Prostate gland (tissue), 2 donors: ENCODE measurements at places on chromosomes 16 and 17. TPM values are rescaled to one million over a fixed set of nuclear protein-coding genes. Genes with fewer than 3 reads are reported as not detected.

Gene C16orf96
- 3.8 TPM for total RNA-seq

Gene NGFR
- 34.4 TPM for total RNA-seq

Gene HAPSTR1
- total RNA-seq, result 45.5 TPM

Gene PTX4
- total RNA-seq, result 2.2 TPM

Gene KRT39
- total RNA-seq, result not detected

Gene CDC42EP4
- total RNA-seq, result 186 TPM

Gene KRT16
- 6.7 TPM for total RNA-seq

Gene FOXO3B
- 13.1 TPM for total RNA-seq

DNA sequence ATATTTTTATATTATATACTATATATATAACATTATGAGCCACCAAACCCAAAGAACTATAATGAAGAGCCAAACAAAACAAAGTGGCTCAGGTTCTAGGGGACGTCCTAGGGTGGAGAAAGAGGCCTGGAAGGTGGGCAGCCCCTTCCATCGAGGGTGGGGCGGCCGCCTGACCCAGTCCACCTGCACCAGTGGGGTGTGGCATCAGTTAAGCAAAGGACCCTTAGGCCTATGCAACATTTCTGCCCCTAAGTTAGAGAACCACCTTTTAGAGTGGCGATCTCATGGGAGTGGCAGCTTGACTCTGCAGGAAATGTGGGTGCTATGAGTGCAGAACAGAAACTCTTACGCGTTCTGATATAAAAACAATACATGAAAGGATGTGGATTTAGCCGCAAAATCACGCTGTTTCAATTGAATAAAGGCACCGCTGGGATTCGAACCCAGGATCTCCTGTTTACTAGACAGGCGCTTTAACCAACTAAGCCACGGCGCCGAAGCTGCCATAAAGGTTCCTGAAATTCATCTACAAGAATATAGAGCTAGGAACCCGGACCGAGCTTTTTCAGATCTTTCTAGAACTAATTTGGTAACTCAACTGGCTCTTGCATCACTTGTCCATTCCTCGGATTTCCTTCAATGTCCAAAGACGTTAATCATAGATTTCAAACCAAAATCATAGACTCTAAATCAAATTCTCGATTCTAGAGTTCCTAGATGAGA, 15.6 kb upstream of the AURKB start:
- no peak for DNase-seq

DNA sequence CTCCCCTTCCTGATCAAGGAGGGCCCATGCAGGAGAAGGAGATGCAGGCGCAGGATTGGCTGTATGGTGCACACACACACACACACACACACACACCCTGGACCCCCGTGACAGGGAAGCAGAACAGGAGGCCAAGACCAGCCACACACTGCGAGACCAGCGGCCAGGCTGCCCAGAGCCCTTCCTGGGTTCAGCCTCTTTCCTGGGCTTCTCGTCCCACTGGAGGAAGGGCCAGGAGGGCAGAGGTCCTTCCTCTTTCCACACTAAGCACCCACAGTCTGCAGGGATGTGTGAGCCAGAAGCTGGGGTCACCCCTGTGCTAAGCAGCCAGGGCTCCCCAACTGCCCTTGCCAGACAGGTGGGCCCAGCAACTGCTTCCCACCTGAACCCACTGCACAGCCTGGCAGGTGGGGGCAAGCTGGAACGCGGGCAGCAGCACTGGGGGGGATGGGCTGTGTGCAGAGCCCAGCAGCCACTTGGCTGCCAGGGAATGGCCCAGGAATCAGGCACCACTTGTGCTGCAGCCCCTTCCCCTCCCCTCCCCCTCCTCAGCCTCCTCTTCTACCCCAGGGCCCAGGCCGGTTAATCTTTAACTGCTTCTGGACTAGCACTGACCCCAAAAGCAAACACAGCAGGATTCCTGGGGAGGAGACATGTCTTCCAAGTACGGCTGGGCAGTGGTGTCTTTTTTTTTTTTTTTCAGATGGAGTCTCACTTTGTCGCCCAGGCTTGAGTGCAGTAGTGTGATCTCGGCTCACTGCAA, 44.6 kb upstream of the SLC38A10 start:
- DNase-seq, result no peak

DNA sequence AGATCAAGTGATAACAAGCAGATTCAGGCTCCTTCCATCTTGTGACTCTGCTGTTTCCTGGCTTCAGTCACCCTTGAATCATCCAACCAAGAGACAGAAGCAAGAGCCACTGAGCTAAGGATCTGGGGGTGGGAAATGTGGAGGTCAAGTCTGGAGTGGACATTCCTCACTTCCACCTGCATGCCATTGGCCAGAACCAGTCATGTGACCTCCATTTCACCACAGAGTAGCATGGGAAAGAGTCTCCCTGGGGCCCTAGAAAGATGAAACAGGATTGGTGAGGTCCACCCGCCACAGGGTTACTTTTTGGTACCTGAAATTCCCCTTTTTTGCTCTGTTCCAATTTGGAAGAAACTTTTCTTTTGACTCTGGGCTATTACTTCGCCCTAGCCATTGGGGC, 1006.0 kb upstream of the EEF2KMT start:
- DNase-seq, result no peak

GRCh38 chr17:83099086-83099555, 19.7 kb downstream of the METRNL start:
- no peak for DNase-seq

DNA sequence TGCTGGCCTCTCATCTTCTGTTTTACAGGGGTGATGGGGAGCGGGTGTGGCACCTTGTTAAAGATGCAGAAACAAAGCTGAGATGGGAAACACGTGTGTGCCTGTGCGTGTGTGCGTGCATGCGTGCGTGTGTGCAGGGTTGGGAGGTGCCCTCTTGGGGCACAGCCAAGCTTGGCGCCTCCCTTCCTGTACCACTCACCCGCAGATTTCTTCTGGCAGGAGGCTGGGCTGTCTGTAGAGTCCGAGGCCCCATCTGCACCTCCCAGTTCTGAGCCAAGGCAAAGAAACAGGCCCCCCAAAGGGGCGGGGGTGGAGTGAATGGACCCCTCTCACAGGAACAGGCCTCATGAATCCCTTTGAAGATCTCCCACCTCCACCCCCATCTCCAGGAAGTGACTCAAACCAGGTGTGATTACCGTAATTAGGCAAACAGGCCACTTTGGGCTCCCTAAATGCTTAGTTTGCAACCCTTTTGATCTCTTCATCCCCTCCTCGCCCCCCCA, 20.9 kb downstream of the TNS4 start:
- DNase-seq, result no peak

DNA sequence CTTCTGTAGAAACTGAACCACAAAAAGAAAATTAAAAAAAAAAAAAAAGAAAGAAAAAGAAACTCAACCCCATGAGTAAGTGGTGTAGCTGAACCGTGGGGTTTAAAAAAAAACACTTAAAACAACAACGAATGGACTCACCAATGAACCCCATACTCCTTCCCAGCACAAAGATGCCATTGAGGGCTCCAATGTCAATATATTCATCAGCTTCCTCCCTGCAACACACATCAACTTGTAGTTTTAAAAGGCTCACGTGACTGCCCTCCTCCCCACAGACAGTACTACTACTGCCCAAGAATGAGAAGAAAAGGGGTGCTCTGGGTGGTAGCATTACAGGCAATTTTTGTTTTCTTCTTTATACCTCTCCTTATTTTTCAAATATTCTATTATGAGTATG, 3.3 kb upstream of the KLHL11 start:
- no peak for DNase-seq

DNA sequence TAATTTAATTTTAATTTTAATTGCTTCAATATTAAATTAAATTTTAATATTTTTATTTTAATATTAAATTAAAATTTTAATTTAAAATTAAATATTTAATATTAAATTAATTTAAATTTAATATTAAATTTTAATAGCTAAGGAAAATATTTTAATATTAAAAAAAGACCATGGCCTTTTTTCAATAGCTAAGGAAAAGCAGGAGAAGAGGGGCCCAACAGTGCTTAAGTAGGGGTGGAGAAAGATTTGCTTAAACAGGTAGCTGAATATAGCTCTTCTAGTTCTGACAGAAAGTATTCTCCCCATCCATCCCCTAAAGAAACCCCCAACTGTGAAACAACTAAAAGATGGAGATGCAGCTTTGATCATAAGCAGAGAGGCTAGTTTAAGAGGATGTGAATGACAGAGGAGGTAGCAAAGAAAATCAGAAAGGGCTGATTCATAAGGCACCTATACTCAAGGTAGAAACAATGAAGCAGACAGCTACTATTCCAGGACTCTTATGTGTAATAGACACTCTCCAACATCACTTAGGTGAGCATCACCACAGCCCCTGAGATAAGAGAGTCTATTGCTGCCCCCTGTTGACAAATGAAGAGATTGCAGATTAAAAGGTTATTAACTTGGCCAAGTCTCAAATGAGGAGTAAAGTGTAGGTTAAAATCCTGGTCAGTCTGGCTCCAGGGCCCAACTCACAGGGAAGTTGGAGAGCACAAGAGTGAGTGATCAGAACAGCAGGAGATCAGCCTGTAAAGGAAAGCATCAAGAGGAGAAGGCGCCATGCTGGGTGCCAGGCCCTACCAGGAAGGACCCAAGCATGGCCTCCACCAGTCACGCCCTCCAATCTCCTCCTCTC, 7.8 kb upstream of the RNASEK start:
- DNase-seq, result peak; percentile 47

DNA sequence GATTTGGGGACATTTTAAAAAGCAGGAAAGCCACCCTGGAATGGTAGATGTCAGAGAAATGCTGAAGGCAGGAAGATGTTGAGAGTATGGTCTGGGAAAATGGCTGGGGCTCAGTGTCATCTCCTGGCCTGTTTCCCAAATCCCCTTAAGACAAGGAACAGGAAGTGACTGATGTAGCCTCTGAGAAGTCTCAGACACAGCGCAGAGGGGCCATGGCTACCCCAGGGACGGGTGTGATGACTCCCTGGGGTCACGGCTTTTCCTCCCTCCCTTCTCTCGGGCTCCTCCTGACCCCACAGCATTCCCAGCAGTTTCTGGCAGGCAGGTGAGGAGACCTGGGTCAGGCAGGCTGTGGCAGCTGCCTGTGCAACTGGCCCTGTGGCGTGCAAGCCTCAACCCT, 45.4 kb downstream of the RAP1GAP2 start:
- DNase-seq, result no peak

- DNase-seq, result no peak
Observed at GRCh38 chr17:41520821-41521521, 2.3 kb upstream of the KRT15 start.

- DNase-seq, result no peak
Observed at GRCh38 chr17:73647301-73647695, 3.1 kb upstream of the SDK2 start.

- DNase-seq, result no peak
Observed at GRCh38 chr17:76276069-76276431, 10.9 kb downstream of the UBALD2 start.

DNA sequence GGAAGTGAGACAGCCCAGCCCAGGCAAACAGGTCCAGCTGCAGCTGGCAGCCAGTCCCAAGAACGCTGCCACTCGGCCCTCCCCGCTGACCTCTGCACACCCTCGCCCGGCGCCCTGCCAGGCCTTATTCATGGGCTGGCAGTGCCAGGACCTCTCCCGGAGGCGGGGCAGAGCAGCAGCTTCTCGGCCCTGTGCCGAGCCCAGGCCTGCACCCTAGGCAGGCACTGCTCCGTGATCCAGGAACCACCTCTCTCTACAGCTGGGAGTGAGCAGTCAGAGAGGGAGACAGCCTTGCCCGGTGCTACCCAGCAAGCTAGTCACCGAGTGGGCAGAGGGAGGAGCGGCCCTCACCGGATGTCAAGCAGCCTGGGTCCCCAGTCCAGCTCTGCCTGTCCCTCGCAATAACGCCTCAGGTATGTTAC, 79.9 kb upstream of the CBX4 start:
- DNase-seq, result peak; percentile 89

DNA sequence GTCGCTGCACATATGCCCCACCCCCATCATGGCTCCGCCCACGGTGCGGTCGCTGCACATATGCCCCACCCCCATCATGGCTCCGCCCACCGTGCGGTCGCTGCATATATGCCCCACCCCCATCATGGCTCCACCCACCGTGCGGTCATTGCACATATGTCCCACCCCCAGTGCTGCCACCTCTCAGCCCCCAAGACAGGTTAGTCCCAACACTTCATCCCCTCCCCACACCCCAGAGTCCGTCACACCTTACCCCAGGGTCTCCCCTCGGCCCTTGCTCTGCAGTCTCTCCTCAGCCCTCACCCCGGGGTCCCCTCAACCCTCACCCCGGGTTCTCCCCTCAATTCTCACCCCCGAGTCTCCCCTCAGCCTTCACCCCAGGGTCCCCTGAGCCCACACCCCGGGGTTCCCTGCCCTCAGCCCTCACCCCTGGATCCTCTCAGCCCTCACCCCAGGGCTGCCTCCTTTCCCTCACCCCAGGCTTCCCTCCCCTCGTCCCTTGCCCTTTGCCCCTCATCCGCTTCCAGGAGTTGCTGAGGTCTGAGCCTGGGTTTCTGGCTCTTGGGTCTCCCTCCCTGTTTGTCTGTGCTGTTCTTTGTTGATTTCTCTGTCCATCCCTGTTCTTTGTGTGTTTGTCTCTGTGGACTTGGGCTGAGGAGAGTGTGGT, 25.6 kb downstream of the TPSG1 start:
- DNase-seq, result no peak

DNA sequence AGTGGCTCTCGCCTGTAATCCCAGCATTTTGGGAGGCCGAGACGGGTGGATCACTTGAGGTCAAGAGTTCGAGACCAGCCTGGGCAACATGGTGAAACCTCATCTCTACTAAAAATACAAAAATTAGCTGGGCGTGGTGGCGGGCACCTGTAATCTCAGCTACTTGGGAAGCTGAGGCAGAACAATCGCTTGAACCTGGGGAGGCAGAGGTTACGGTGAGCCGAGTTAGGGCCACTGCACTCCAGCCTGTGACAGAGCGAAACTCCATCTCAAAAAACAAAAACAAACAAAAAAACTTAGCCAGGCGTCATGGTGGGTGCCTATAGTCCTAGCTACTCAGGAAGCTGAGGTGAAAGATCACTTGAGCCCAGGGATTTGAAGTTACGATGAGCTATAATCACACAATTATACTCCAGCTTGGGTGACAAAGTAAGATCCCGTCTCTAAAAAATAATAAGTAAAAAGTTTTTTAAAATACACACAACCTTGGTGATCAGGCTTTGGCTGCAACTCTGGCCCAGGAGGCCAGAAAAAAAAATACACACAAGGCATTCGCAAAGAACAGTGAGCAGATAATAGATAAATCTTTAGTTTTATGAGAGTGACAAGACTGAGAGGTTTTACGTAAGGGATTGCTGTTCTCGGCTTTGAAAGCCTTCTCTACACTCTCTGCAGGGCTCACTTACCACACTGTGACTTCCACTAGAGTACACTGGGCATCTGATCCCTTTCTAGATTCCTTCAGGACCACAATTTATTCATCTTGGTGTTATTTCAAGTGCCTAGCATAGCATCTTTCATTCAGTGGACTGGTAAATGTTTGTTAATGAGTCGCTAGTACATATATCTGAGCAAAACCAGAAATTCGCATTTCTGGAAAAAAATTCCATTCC, 5.9 kb downstream of the GSPT1 start:
- DNase-seq, result no peak
